ENCODE measurements at places on chromosomes 6 and 20. TPM values are rescaled to one million over a fixed set of nuclear protein-coding genes. Genes with fewer than 3 reads are reported as not detected.

EYA4 gene
- 9.6 TPM for total RNA-seq

MEI4 gene
- total RNA-seq, result not detected

TMEM217 gene
- total RNA-seq, result 0.93 TPM

ZNF322 gene
- 6.8 TPM for total RNA-seq

CENPB gene
- 125 TPM for total RNA-seq

RNF114 gene
- total RNA-seq, result 74.4 TPM

CST7 gene
- not detected for total RNA-seq

SCRT2 gene
- not detected for total RNA-seq

SMLR1 gene
- total RNA-seq, result not detected

IP6K3 gene
- 0.14 TPM for total RNA-seq

TREML1 gene
- total RNA-seq, result not detected

TREM2 gene
- not detected for total RNA-seq

PPP1R14C gene
- total RNA-seq, result 0.89 TPM

DDO gene
- 0.12 TPM for total RNA-seq
